ENCODE measurements at places on chromosomes 2 and 18. TPM values are rescaled to one million over a fixed set of nuclear protein-coding genes. Genes with fewer than 3 reads are reported as not detected.

MYO1B gene
- 18.0 TPM for polyA plus RNA-seq

TNFAIP6 gene
- 0.20 TPM for polyA plus RNA-seq

RAPH1 gene
- polyA plus RNA-seq = 6.3 TPM

SPEG gene
- 4.3 TPM for polyA plus RNA-seq

RIT2 gene
- 0.20 TPM for polyA plus RNA-seq

CNDP1 gene
- 0.16 TPM for polyA plus RNA-seq

GKN1 gene
- polyA plus RNA-seq = 0.68 TPM

CHRNG gene
- 0.08 TPM for polyA plus RNA-seq

HOXD4 gene
- 38.5 TPM for polyA plus RNA-seq

GDF7 gene
- polyA plus RNA-seq = 0.24 TPM

COL4A4 gene
- 7.4 TPM for polyA plus RNA-seq

PRSS56 gene
- polyA plus RNA-seq = not detected

TSPYL6 gene
- polyA plus RNA-seq = not detected

SFT2D3 gene
- 4.3 TPM for polyA plus RNA-seq

SERPINB2 gene
- not detected for polyA plus RNA-seq

SLC16A14 gene
- 12.1 TPM for polyA plus RNA-seq

CEBPZ gene
- 89.8 TPM for polyA plus RNA-seq

VSNL1 gene
- polyA plus RNA-seq = 22.0 TPM

CDK15 gene
- 0.10 TPM for polyA plus RNA-seq

SH3RF3 gene
- polyA plus RNA-seq = 14.2 TPM

EFHD1 gene
- 6.5 TPM for polyA plus RNA-seq

SMYD1 gene
- not detected for polyA plus RNA-seq

MRPL53 gene
- polyA plus RNA-seq = 167 TPM

GYPC gene
- polyA plus RNA-seq = 86.6 TPM

ESPNL gene
- 1.2 TPM for polyA plus RNA-seq

TNFRSF11A gene
- polyA plus RNA-seq = 1.4 TPM

RBKS gene
- polyA plus RNA-seq = 20.3 TPM

TMEM163 gene
- 21.6 TPM for polyA plus RNA-seq

SERPINB4 gene
- not detected for polyA plus RNA-seq

TSGA10 gene
- 3.0 TPM for polyA plus RNA-seq

MAP2 gene
- 6.3 TPM for polyA plus RNA-seq

TANC1 gene
- polyA plus RNA-seq = 20.3 TPM

INHBB gene
- polyA plus RNA-seq = 8.7 TPM

GLI2 gene
- 2.7 TPM for polyA plus RNA-seq

IL1R2 gene
- polyA plus RNA-seq = 17.9 TPM

DSC3 gene
- polyA plus RNA-seq = 0.13 TPM

CD207 gene
- 0.07 TPM for polyA plus RNA-seq

TRIM43 gene
- polyA plus RNA-seq = not detected

PHLPP1 gene
- 16.3 TPM for polyA plus RNA-seq

CRYBA2 gene
- 1.6 TPM for polyA plus RNA-seq

CHRND gene
- polyA plus RNA-seq = 0.07 TPM

MEIS1 gene
- 106 TPM for polyA plus RNA-seq

TPGS2 gene
- polyA plus RNA-seq = 36.6 TPM
